Epithelial cell of esophagus (primary cell): ENCODE measurements at places on chromosomes 2 and 18.

GRCh38 chr2:174873471-174873870 is 109.2 kb upstream of the CHRNA1 start:
- no peak for DNase-seq

DNA sequence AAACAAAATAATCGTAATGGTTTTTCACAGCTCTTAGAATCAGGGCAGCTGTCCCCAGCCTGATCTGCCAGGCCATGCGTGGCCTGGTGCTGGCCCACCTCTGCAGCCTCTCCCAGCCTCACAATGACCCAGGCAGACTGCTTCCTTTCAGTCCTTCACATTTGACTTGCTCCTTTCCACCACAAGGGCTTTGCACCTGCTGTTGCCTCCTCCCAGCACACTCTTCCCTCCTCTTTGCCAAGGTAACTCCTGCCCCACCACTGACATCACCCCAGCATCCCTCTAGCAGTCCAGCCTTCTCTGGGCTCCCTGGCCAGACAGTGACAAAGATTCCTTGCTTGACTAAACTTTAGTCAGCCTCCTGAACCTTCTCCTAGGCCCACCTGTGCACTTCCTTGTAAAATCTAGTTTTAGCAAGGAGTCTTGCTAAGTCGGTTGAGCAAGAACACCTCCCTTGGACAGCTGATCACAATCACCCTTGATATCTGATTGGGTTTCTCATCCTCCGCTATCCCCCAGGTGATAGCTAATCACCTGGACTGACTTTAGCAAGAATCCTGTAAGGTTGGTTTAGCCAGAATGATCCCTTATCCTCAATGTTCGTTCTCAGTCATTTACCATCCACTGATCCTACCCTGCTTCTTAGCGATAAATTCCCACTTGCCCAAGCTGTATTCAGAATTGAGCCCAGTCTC is 16.2 kb upstream of the RAB11FIP5 start:
- no peak for DNase-seq

- peak; percentile 90 for DNase-seq
These were observed 1.3 kb downstream of the LAPTM4A start for GRCh38 chr2:20050104-20050645.

DNA sequence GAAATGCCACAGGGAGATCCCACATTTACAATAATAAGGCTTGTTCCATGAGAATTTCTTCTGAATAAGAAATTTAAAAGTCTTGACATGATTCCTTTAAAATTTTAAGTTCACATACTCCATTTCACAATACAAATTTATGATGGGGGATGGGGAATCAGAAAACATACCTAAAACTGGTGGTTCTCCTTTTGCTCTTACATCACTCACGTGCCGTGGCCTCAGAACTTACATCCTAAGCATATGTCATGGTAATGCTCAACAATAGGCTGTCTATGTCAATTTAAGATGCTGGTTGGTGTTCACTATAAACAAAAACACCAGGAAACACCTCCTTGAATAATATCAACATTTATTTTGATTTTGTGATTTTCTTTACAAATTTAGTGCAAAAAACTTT is 12.8 kb downstream of the UPP2 start:
- no peak for DNase-seq

DNA sequence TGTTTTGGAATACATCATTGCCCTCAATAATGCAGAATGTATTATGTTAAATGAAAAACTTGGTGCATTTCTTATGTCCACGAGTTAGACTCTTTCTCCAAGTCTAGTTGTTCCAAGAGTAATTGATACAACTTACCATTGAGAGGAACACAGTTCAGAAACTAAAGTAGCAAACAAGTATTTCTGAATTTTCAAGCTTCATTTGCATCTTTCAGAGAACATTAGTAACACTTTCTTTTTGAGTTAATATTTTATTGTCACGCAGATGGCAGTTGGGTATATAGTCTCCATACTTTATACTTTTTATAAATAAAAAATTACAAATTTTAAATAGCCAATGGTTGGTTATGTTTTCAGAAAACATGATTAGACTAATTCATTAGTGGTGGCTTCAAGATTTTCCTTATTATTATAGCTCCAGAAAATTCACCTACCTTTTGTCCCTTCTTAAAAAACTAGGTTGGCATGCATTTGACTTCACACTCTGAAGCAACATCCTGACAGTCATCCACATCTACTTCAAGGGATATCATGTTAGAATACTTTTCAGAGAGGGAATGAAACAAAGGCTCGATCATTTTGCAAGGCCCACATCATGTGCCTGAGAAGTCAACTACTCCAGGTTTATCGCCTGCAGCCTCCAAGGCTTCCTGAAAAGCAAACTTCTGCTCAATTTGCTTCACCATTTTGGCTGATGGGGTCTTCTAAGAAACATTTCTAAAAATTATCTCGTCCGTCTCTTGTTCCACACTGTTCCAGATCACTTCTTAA is 29.9 kb downstream of the LYPD6B start:
- DNase-seq = no peak

DNA sequence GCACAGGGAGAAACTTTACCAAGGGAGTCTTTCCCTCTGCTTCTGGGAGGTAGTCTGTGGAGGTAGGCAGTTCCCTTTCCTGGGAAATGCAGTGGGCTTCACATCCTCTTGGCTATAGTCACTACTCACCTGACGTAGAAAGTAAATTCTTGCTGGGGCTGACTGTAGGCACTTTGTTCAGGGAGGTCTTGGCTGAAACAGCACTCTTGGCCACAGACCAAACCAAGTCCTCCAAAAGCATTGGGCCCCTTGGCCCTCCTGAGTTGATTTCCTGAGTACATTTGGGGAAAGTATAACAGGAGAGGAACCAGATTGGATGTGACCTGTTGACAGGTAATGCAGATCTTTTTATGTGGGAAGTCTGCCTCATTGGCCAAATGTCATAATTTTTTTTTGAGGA is 108.9 kb downstream of the MGAT5 start:
- DNase-seq = no peak

DNA sequence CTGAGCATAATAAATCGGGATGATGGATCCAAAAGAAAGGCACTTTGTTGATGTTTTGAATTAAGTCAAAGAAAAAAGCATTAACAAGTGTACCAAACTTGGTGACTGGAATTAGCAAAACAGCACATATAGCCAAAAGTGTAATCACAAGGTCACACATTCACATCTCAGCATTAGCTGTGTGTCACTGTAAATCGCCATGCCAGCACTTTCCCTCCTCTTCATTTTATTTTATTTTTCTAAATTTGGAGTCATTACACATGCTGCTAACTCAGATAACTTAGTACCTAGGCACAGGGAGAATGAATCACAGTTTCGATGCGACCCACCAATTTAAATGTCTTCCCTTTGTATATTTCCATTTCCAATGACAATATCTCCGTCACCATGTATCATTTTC is 111.4 kb downstream of the CACNB4 start:
- no peak for DNase-seq

GRCh38 chr2:25521665-25522387 is 151.6 kb downstream of the DTNB start:
- peak; percentile 61 for DNase-seq

- DNase-seq = peak; percentile 30
These were observed at the start of gene DNER for GRCh38 chr2:229714080-229714735. TSS of gene DNER (minus strand) at chr2:229714555. CDS start at chr2:229714423, 132 bp downstream.

DNA sequence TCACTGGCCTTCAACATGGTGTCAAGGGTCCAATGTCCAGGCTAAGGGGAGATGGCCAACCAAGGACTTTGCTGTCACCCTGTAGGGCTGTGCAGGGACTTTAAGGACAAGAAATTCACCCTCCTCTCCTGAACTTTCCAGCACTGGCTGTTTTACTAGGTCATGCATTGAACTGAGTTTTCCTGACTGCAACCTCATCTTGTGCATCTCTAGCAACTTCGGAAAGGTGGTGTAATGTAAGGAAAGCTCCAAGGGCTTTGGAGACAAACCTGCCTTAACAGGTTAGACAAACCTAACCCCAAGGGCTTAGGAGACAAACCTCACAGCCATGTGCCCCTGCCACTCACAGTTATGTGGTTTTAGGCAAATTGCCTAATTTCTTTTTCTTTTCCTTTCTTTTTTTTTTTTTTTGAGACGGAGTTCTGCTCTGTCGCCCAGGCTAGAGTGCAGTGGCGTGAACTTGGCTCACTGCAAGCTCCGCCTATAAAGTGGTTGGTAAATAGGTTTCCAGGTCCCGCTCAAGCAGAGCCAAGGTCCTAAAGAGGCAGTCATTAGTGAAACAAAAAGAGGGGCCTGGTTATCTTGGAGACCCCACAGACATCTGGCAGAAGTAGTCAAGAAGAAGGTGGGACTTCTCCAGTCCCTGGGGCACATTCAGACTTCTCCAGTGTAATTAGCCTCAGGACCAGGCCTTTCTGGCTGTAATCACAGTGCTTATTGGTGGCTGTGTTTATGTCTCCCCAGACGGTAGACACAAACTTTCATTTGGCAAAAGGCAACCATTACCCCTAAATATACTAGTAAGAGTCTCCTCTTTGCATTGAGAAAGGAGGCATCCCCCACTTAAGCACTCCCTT is 37.6 kb upstream of the PMAIP1 start:
- DNase-seq = peak; percentile 90

DNA sequence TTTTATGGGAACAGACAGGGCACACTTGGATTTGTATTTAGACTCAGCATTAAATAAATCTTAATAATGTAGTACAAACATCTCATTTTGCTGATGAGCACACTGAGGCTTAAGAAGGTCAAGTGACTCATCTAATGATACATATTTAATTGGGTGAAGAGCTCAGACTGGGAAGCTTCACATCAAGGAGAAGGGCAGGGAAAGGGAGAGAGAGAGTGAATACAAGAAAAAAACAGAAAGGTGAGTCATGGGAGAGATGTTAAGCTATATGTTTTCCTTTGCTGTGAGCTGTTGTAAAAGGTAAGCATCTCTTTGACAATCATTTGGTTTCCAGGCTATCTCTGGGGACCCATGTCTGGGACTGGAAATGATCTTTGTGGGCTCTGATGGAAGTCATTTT is 277.8 kb downstream of the SETBP1 start:
- peak; percentile 77 for DNase-seq

DNA sequence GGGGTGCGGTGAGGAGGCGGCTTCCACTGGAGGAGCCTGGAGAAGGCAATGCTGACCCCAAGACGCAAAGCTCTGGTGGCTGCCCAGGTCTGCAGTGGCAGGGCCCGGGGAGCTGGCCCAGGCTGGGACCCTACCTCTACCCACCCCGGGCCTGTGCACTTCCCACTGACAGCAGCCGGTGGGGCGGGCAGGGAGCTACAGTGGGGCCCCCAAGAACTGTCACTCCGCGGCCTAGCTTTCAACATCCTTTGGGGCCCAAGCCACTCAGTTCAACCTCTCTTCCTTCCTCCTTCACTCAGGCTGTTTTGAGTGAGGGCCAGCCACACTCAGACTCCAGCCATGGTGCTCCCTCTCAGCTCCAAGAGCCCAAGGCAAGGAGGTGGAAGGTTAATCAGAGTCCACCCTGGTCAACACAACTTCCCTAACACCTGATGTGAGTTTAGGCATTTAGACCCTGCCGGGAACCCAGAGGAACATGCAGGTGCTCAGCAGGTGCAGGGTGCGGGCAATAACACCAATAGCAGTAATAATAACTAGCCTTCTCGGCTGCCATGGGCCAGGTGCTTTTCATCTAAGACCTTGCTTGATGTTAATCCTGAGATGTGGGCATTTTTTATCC is 93.6 kb downstream of the ZFP36L2 start:
- DNase-seq = no peak

GRCh38 chr2:86703704-86704361 is 16.3 kb upstream of the RMND5A start:
- peak; percentile 96 for DNase-seq

DNA sequence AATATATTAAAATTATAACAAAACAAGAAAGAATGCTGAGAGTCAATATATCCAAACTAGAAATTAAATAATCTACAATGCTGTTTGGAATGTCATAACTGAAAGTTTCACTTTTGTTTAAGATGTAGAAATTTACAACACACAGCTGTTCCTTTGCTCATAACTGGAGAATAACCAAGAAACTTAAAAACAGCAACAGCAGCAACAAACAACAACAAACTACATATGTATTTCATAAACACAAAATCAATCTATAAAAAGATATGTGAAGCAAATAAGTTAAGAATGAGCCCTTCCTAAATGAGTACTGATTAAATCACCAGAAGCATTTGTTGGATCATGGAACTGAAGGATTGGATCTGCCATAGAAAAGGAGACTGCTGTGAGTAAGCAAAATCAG is 456.5 kb upstream of the ZNF804A start:
- DNase-seq = no peak

DNA sequence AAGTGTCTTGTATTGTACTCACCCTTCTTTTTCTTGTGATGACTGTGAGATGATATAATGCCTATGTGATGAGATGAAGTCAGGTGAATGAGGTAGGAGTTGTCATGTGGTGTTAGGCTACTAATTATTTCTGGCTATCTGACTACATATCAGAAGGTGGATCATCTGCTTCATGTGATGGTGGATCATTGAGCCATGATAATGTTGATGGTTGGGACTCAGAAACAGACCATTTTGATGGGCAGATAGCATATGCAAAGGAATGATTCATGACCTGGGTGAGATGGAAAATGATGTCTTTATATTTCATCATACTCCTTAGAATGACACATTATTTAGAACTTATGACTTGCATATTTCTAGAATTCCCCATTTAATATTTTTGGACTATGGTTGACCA is 19.5 kb downstream of the ANKRD30B start:
- no peak for DNase-seq

GRCh38 chr2:15260196-15260595 is 300.9 kb downstream of the NBAS start:
- DNase-seq = no peak

DNA sequence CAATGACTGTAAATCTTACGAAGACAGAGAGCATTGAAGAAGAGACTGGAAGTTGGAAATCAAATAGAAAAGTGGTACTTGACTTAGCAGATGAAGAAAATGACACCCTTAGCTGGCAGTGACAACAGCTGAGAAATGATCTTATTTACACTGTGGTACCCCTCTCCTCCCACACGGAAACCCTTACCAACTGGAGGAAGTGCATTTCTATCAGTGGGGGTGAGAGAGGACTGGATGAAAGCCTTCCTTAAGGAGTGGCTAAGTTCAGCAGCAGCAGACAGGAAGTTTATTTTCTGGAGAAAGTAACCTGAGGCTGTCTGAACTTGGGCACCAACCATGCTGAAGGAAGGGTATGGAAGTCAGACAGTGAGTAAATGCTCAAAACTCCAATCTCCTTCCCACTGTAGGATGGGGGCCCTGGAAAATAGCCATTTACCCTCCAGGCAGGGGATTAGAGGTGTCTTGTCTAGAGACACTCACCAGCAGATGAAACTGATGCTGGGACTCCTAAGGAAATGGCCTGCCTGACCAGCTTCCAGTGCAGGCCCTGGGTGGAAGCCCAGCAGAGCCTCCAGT is 160.2 kb upstream of the NCK2 start:
- DNase-seq = peak; percentile 47
